ENCODE measurements at places on chromosomes 5 and 9. TPM values are rescaled to one million over a fixed set of nuclear protein-coding genes. Genes with fewer than 3 reads are reported as not detected.

- no peak for DNase-seq
Observed at GRCh38 chr5:91129748-91130147, 253.4 kb downstream of the ARRDC3 start.

The PFDN1 gene
- total RNA-seq, result 63.2 TPM

The ZBTB26 gene
- total RNA-seq, result 3.5 TPM

- peak; percentile 30 for DNase-seq
Observed at GRCh38 chr5:171484460-171484899, 65.0 kb downstream of the FGF18 start.

The GBA2 gene
- total RNA-seq, result 66.6 TPM
